ENCODE measurements at places on chromosomes 7 and 10.
A peak's percentile ranks its signal among the peaks of the same experiment; 100 is the strongest.

DNA sequence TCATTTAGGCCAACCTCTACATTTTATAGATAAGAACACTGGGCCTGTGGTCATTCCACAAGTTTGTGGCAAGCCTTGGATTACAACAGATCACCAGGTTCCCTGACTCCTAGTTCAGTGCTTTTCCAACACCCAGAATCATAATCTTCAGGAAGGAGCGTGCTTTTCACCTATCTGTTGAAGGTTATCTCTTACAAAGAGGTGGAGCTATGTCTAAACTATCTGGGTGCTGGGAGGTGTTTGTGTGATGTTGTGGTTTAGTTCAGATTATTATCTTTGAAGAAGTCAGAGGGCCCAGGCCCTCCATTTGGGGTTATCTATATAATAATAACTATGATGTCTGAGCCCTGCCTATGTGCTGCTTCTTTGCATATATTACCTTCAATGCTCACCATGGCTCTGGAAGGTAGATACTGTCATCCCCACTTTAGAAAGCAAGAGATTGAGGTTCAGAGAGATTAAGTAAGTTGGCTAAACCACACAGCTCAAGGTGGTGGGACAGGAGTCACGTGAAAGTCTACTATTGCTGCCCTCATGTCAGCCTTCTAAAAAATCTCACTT, 24.0 kb downstream of the IL2RA start:
- no peak for DNase-seq

GRCh38 chr10:129877773-129878371, 86.2 kb downstream of the EBF3 start:
- DNase-seq = peak; percentile 13

DNA sequence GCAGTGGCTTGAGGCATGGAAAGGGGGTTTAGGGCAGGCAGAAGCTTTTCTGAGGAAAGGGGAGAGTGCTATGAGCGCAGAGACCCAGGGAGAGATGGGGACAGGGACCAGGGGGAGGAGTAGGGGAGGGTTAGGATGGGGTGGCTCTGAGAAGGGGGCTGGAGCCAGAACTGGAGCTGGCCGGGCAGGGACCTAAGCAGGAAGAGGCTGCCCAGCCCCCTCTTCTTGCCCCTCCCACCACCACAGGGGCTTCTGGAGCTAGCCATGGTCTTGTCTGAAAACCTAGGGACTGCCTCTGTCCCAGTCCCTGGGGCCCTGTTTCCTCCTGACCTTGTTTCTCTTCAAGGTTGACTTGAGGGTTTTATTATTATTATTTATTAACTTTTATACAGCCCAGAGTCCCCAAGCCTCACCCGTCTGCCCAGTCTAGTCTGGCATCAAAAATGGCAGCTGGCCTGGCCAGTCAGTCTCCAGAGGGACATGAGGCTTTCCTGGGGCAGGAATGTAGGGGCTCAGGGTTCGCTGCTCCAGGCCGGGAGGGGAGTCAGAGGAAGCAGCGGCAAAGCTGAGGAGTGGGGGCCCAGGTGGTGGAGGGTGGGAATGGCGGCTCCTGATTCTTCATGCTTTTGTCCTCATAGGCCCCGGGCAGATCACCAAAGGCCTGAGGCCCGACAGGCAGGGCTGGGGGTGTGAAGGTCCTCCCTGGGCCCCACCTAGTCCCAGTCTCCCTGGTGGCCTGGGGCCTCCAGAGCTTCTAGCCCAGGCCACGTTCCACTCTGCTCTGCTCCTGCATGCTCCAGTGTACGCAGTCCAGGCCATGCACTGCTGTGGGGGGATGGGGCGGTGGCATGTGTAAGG, 5.7 kb downstream of the TRIM8 start:
- no peak for DNase-seq

DNA sequence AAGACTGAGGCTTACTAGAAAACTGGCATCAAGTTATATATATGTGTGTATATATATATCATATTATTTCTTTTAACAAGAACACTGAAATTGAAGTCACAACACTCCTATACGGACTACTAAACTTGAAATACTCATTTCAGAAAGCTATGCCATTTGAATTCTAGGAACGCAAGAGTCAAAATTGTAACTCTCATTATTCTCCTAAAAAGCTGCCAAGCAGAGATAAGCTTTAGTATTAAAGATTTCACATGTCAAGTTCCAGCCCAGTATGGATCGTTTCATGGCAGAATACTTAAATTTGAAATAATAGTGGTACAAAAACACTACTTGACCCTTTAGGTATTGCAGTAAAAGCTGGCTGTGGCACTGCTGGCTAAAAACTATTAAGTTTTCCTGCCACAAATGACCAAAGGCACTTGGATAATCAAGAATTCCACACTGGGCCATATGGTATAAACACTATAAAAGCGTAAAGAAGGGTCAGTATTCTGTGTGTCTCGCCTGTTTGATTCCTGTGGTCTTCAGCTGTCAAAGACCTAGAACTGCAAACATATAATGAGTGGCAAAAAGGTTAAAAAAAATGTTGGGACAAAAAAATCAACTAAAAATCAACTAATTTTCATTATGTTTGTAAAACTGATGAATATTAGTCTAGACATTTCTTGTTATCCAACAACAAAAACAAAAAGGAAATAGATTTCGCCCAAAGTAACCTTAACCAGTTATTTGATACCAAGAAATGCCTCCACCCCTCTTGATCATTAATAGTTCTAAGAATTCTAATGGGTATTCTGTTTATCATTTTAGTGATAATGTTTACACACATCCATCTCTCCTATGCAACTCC, 2.4 kb downstream of the CCDC71L start:
- no peak for DNase-seq

DNA sequence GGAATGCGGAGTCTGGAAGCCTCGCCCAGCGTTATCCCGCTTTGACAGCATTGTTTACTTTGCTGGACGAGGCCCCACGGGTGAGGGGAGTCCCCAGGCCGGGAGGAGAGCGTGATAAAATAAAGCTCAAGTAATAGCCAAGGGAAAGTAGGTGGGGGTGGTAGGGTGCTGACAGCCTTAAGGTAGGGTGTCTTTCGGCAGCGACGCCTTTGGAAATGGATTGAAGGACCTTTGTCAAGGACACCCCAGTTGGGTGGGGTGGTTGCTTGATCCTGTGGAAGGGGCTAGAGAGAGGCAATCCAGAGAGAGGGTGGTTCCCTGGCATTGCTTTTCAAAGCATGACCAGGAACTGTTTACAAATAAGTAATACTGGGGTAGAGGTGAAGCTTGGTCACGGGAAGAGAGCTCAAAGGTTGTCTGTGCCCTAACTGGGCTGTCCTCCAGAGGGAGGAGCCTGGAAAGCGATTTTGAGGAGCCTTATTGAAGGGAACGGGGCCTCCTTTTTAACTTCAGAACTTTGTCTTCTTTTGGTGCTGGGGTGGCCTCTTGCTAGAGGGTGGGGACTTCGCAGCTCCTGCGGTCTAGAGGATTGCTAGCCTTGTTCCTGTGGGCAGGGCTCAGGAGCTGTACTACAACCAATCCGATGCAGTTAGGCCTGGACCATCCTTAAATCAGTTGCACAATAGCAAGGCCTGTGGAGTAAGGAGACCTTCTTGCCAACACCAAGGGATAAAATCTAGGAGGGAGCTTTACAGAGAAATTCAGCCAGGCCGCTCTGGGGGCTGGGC, 1.3 kb downstream of the EIF4EBP2 start:
- DNase-seq = peak; percentile 88

- peak; percentile 78 for DNase-seq
Measured at GRCh38 chr10:35447693-35448407, 111.5 kb downstream of the CCNY start.

- DNase-seq = peak; percentile 62
Measured at GRCh38 chr7:151607464-151607867, 87.8 kb upstream of the RHEB start.

Measured in ELR (cell line).